Ascending aorta (tissue), 2 donors: ENCODE measurements at places on chromosomes 12 and 14. TPM values are rescaled to one million over a fixed set of nuclear protein-coding genes. Genes with fewer than 3 reads are reported as not detected.

- no peak for DNase-seq
These were observed 27.1 kb downstream of the VRK1 start for GRCh38 chr14:96824283-96824682.

PTCSC3 gene
- total RNA-seq = not detected

- no peak for DNase-seq
These were observed 23.1 kb upstream of the STRAP start for GRCh38 chr12:15859116-15859515.

DNA sequence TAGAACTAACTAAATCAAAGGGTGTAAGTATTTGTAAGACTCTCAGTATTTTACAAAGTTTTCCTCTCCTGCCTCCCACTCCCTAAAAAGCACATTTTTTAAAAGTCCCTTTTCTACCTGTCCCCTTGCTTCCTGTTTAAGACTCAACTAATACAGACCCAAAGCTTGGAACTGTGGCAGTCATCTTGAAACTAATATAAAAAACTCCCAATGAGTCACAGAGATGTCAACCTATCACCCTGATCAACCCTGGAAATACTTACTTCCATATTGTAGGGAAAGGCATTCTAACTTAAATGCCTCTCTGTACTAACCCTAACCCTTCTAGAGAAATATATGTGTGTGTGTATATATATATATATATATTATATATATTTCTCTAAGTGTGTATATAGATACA, 184.8 kb downstream of the SPTSSA start:
- DNase-seq = no peak

DNA sequence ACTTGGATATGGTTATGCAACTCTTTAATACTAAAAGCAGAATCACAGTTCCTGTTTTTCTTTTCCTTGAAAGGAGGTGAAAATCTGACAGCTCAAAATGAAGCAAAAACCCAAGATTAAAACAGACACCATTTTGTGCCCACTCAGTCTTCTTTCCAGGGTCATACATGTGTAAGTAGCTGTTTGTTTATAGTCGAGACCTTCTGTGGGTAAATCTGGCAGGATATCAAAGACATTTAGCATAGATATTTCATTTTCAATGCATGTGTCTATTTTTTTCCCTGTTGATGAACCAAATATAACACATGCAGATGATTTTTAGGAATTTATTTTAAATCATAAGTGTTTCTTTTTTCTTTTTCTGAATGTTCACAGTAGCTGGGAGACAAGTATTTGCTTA, 398.8 kb downstream of the FOXG1 start:
- no peak for DNase-seq

DNA sequence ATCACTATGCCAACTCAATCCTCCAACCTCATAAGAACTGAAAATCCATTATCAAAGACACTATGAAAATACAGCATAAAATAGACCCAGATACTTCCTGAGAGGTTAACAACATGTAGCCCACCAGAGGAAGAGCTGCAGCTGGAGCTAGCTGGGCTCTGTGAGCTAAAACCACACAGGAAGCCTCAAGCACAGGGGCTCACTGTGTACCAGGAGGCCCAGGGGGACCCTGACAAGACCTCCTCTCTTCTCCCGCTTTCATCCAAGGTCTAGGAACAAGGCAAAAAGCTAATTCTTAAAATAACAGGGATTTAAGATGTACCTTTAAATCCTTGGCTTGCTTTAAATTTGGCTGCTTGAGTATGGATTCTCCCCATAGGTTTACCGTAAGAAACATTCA, 53.6 kb downstream of the EIF2S3B start:
- DNase-seq = no peak

DNA sequence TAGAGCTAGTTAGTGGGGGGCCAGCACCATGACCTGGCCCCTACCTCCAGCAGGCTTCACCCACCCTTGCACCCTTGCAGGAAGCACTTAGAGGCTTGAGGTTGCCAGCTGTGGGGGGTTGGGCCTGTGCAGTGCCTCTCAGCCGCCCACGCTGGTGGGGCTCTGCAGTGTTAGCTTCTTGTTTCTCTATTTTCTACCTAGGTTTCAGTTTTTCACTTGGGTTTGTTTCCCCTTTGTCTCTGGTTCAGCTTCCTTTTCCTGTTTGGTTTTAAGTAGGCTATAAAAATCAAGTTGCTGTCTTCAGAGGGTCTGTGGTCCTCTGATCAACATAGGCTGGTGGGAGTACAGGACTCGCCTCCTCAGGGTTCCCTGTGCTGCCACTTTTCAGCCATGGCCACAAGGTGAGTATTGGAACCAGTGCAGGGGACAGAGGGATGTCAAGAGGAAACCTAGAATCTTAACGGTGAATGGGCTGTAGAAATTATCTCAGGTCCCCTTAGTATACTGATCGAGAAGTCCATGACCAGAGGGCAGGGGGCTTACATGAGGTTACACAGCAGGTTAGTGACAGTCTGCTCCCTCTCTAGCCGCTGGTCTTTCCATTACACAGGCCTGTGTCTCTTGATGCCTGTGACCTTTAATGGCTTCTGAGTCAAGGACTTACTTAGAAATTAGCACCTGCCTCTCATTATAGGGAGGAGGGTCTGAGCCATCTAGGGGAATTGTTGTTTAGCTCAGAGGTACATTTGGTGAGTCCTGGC, at the start of gene EVL:
TSS of gene EVL (plus strand) at position 312 of the 761 bp plus-strand sequence. CDS start at position 391, 79 bp downstream.
- no peak for DNase-seq

SSPN gene
- 56.3 TPM for total RNA-seq

PPP1R1A gene
- 28.7 TPM for total RNA-seq

DNA sequence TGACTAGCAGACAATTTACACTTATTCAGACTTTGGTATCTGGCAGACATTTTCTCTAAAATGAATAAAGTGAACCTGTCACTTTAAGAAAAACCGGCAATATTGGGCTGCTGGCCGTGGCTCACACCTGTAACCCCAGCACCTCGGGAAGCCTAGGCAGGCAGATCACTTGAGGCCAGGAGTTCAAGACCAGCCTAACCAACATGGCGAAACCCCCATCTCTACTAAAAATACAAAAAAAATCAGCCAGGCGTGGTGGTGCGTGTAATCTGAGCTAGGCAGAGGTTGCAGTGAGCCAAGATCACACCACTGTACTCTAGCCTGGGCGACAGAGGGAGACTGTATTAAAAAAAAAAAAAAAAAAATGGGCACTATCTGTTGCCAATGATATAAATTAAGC, 11.5 kb downstream of the DUSP16 start:
- no peak for DNase-seq
